ENCODE measurements at places on chromosomes 1 and 21.

GRCh38 chr1:12603224-12603623 is 14.8 kb downstream of the DHRS3 start:
- DNase-seq, result no peak

DNA sequence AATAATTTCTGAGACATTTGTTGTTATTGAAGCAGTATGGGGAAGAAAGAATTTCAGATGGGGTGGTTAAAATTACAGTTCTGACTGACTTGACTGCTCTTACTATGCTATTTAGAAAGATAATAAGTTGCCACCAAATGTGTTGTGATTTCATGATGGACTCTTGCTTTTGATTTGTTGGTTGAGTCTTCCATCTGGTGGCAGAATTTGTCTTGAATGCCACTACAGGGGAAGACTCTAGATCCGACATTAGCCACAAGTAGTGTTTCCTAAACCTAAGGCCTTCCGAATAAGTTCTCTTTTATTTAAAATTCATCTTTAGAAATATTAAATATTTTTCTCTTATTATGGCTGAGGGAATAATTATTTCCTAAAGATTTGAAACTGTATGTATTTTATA is 190.9 kb upstream of the ADGRL4 start:
- DNase-seq, result no peak

GRCh38 chr1:57925226-57925625 is 501.4 kb upstream of the DAB1 start:
- no peak for DNase-seq

DNA sequence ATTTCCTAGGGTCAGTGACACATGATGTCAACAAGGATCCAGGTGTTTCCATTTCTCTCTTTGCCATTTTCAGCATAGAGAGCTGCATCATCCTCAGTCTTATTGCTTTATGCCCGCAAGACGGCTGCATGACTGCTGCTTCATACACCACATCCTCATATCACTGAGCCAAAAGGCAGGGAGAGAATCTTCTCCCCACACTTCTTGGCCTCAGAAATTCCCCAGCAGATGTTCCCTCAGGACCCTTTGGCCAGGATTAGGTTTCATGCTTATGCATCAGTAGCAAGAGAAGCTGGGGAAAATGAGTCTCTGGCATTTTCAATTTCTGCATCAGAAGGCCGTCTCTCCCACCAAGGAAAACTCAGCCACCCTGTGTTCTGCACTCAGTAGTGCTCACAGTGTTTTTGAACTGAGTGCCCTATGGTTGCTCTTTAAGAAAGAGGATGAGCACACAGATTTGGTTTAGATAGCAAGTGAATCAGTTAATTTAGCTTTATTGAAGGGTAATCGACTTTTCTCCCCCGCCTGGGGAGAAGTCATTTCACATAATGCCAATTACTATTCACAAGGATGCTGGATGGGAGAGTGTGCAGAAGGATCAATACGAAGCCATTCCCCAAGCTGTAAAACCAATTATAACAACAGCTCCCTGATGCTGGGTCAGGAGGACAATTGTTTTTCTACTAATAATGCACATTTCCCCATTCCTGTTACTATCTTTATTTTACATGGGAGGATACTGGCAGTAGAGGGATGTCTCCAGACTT is 360.2 kb downstream of the HHIPL2 start:
- DNase-seq, result no peak

DNA sequence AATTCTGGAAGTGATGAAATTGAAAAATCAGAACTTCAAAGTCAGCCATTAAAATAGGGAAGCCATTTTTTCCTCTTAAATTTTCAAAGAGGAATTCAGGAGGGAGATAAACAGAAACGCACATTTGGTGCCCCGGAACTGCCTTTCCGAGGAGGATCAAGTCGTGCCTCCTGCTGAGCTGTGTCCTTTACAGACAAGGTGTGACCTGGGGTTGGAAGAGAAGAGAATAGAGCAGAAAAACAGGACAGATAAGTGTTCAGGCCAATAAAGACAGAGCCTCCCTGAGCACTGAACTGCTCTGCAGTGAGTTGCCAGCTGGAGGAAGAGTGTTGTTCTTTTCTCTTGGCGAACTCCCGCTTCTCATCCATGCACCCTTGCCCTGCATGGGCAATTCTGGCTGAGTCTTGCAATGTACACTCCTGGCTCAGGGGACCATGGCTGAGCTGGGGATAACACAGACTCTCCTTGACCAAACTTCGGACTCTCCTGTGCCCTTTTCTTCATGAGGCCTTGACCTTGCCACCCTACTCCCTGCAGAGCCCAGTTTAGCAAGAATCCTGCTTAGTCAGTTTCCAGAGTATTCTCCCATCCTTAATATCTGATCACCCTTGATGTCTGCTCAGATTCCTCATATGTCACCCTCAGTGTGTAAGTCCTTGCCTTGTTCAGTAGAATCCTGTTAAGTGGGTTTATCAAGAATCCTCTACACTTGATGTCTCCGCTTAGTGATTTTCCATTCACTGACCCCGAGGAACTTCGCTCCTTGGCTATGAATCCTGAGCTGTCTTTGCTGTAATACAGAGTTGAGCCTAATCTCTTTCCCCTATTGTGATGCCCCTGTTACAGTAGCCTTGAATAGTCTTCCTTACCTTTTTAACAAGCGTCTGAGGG is 1.3 kb upstream of the MTARC1 start:
- DNase-seq, result no peak

GRCh38 chr21:33406493-33406892 is 3.3 kb downstream of the IFNGR2 start:
- DNase-seq, result no peak

DNA sequence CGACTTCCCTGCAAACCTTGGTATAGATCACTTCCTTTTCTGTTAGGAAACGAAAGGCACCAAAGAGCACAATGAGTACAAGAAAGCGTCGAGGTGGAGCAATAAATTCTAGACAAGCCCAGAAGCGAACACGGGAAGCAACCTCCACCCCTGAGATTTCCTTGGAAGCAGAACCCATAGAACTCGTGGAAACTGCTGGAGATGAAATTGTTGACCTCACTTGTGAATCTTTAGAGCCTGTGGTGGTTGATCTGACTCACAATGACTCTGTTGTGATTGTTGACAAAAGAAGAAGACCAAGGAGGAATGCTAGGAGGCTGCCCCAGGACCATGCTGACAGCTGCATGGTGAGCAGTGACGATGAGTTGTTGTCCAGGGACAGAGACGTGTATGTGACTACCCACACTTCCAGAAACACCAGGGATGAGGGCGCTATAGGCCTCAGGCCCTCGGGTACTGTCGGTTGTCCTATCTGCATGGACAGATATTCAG is 18.5 kb downstream of the FAM89A start:
- DNase-seq, result no peak

DNA sequence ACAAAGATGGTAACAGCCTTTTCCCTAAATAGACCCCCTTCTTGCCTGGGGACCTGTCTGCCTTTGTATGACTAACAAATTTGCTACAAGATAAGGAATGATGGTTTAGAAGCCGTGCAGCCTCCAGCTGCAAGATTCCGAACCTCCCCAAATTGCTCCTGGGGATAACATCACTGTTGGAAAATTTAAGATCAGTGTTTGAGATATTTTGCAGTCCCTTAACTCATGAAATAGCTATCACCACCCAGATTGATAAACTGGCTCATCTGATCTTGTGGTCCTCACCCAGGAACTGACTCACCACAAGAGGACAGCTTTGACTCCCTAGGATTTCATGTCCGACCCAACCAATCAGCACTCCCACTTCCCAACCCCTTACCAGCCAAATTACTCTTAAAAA is 254.7 kb downstream of the USH2A start:
- no peak for DNase-seq

DNA sequence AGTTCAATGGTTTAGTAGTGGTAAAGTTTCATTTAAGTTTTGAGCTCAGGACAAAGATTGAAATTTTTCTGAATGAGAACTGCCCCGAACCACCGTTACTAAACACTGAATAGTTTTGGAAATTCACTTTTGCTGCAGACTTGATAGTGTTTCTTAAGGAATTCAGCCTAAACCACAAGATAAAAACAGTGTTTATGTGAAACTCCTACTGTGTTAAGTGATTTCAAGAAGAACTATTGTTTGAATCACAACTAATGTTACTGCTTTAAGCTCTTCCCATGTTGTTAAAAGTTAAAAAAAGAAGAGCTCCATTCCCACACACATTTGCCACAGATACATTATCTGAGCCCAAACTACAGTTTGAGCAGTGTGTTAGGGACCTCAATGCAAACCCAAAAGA is 159.2 kb downstream of the DYRK1A start:
- DNase-seq, result no peak

- DNase-seq, result no peak
These were observed 35.9 kb upstream of the AGPAT3 start for GRCh38 chr21:43829161-43829560.

DNA sequence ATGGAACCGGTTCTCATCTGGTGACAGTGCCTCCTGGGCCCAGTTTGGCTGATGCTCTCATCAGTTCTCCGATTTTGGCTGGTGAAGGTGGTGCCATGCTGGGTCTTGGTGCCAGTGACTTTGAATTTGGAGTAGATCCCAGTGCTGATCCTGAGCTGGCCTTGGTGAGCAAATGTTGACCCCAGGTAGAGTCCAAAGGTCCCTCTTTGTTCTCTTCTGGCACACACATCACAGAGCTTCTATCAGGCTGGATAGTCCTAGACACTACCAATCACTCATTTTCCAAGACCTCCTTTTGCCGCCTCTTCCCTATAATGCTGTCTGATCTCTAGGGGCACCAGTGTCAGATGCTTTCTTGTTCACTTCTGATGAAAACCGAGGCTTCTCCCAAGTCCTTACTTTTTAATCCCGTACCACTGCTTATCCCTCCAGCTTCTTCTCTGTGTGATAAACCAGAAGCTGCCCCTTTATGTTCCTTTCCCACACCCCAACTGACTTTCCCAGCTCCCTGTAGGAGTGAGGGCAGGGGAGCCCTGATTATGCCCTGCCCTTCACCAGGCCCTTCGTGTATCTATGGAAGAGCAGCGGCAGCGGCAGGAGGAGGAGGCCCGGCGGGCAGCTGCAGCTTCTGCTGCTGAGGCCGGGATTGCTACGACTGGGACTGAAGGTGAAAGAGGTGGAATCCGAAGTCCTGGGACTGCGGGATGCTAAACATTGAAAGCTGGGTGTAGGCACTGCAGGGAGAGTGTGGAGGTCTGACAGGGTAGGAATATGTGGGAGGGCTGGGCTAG is 11.1 kb downstream of the PSMD4 start:
- no peak for DNase-seq

- no peak for DNase-seq
These were observed 25.8 kb downstream of the C8B start for GRCh38 chr1:56940039-56940438.

GRCh38 chr21:16181018-16181417 is 451.2 kb downstream of the USP25 start:
- DNase-seq, result no peak

- peak; percentile 75 for DNase-seq
These were observed 27.9 kb downstream of the SSBP3 start for GRCh38 chr1:54378157-54378873.

DNA sequence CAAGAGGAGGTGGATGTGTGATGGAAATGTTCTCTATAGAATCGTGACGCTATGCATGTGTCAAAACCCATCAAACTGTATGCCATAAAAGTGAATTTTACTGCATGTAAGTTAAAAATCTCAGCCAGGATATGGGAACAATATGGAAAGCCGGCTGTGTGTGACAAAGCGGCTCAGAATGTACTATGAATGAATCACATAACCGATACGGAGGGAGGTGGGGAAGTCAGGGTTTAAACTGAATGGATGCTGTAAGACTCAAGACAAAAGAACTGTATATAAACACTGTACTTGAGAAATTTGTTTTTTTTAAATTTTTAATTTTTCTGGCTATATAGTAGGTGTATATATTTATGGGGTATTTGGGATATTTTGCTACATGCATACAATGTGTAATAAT is 111.6 kb upstream of the PDE4B start:
- DNase-seq, result no peak

- DNase-seq, result no peak
These were observed 124.6 kb downstream of the HLCS start for GRCh38 chr21:36841866-36842265.

DNA sequence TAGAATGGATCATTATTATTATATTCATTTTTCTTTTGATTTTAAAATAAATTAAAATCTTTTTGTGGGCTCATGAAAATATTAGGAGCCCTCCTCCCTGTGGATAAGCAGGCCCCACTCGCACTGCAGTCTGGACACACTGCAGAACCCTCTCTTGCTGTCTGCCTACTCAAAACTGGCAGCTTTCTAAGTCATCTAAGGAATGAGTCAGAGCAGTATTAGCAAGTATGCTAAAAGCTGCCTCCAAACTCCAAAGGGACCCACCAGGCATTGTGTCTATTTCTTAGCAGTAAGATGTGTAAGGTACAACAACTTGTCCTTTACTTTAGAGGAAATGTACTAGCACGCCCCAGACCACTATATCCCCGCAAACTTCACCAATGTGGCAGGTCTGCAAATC is 108.8 kb downstream of the SYF2 start:
- no peak for DNase-seq

DNA sequence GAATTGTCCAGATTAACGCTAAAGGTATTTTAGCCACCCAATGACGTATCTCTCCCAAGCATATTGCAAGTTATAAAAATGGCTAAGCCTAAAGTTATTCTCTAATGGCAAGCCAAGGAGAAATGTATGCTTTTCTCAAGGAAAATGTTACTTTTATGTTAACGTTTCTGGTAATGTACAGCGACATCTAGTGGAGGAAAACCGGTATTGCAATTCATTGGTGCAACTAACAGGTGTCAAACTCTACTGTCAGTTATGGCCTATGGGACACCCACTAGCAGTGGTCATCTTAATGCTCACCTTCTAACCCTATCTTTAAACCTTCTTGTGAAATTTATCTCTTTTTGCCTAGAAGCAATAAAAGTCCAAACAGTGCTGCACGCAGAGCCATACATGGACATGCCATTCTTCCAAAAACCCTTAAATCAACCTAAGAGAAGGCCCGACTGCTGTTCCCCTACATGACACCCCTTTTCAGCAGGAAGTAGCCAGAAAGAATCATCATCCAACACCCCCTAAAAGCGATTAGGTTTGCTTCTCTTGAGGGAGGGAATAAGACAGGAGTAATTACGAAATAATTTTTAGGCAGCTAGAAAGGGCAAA is 68.7 kb upstream of the LRIF1 start:
- DNase-seq, result no peak

- no peak for DNase-seq
These were observed 41.2 kb upstream of the USH2A start for GRCh38 chr1:216464489-216464888.

DNA sequence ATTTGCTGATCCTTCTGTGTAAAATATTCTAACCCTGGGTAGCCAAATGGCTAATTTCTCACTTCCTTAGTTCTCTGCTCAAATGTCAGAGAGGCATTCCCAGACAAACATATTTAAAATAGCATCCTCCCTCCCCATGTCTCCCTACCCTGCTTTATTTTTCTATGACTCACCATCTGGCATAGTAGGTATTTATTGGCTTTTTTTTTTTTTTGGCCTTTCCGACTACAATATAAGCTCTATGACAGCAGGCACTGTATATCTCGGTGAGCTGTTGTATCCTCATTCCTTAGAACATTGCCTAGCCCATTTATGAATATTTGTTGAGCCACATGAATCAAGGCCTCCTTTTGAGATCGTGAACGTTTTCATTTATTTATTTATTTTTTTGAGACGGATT is 1.5 kb upstream of the NEK7 start:
- no peak for DNase-seq

All from WTC11 (cell line).